Caco-2 (cell line): ENCODE measurements at places on chromosomes 16 and 17.

- no peak for DNase-seq
Observed at GRCh38 chr16:10333321-10334032, 52.4 kb upstream of the ATF7IP2 start.

DNA sequence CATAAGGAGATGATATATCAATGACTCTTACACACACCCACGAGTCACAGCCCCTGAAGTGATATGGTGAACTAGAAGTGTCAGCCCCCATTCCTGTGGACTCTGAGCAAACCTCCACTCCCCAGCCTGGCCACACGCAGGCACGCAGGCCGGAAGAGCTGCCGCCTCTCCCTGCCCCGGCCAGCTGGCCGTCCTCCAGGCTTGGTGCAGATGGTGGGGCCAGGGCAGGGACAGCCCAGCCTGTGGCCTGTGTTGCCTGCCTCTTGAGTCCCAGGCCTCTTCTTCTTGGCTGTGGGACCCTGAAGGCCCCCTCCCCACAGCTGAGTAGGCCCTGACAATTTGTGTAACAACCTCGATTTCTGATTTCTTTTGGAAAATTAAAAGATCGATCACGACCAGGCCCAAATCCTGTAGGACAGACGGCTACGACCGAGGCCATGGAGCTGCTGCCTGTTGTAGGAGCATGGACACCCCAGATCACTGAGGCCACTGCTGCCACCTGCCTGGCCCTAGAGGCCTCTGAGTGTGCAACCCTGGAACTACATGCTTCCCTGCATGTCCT, 10.0 kb upstream of the MPRIP start:
- DNase-seq, result no peak

GRCh38 chr16:243348-243747, 8.7 kb downstream of the FAM234A start:
- no peak for DNase-seq

- DNase-seq, result peak; percentile 92
Observed at GRCh38 chr16:50665128-50665878, 15.8 kb downstream of the SNX20 start.

- no peak for DNase-seq
Observed at GRCh38 chr17:44111777-44112176, 11.7 kb downstream of the HDAC5 start.

- DNase-seq, result no peak
Observed at GRCh38 chr17:75565618-75566017, 22.0 kb upstream of the MYO15B start.
